CD4-positive, alpha-beta T cell treated with Interleukin-17A for 4 hours (primary cell): ENCODE measurements at places on chromosomes 16 and 17.

GRCh38 chr16:86919578-86920305 lies 341.4 kb downstream of the FOXL1 start:
- no peak for DNase-seq

DNA sequence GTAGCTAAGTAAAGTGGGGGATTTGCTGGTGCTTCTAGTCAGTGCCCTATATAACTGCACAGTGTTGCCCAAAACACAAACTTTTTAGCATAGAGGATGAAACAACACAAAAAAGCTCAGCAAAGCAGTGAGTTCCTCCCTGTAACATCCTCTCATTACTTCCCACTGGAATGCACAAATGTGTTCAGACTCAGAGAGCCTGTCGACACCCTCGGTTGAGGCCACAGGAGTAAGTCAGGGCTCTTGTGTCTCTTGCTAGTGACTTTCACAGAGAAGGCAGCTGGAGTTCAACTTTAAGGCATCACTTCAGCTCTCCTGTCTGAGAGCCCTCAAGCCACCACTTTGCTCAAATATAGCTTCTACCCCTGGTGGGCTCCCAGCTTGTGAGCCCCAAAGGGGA lies 107.2 kb upstream of the NETO2 start:
- no peak for DNase-seq

DNA sequence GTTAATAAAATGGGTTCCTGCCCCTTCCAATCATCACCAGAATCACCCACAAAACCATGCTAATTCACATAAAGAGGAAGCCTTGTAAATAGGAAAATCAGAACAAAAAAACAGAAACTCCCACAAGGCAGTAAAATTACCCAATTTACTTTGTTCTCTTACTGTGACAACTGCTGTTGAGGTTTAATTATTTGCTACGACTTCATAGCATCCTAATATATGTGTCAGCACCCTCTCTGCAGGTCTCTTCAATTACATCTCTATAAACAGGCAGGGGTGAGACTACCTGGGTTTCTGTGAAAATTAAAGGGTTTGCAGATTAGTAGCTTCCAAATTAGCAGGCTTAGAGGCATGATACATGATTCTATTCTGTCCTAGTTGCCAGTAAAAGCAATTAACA lies 2.7 kb downstream of the WDR59 start:
- no peak for DNase-seq

GRCh38 chr16:20141956-20142355 lies 68.3 kb upstream of the GPR139 start:
- no peak for DNase-seq

DNA sequence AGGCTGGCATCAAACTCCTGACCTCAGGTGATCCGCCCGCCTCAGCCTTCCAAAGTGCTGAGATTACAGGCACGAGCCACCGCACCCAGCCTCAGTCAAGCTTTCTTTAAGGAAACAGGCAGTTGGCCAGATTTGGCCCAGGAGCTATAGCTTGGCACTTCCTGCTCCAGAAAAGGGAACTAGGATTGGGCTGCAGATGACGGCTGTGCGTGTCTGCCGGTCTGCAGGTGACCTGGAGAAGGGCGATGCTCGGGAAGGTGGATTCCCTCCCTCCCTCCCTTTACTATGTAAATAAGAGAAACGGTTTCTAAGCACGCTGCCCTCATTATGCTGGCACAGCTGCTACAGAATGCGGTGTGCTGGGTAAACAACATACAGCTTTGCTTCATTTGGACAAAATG lies 215.9 kb downstream of the RPTOR start:
- peak; percentile 42 for DNase-seq

DNA sequence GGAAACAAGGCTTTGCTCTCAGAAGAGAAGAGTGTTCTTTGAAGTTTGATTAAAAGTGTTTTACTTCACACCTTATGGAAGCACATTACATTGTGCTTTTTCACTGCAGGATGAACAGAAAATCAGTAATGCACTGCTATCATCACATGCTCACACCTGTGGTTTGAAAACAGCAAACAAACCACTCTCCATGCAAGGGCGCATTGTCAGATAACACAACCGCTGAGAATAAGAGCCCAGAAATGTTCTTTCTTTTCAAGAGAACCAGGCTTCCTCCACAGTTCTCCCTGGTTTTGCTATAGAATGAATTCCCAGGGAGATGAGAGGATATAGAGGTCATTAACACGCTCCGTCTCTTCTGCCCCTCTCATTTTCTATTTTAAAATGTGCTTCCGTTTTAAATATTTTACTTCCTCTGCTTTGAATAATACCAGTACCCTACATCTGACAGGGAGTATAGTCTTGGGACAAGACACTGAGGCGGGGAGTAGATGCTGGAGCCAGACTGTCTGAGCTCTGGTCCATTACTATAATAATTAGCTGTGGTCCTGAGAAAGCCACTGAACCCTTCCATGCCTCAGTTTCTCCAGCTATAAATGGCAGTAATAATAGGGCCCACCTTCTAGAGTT lies 71.6 kb downstream of the CDK5R1 start:
- DNase-seq: no peak

GRCh38 chr17:66580184-66580955 lies 254.5 kb upstream of the CACNG5 start:
- no peak for DNase-seq

DNA sequence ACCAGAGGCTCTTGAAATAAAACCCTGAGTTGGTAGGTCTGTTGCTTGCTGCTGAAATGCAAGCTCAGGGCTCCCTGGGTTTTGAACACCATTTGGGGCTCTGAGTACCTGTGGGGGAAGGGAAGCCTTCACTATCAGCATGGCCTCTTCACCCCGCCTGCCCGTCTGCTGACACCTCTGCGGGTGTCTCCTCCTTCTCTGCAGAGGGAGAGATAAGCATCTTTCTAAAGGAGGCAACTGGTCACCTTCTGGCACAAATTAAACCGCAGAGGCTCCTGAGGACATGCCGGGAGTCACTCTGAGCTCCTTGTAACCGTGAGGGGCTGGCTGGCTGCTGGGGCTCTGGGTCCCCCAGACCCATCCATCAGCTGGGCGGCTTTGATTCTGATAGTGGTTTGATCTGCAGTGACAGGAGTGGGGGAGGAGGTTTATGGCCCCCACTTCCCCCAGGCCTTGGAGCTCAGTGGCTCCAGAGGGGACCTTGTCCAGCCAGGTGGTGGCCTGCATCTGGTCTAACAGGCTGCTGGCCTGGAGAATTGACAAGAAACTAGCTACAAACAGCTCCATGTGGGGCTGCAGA lies 123.5 kb downstream of the IRF8 start:
- no peak for DNase-seq

GRCh38 chr17:15414532-15415306 lies 52.7 kb downstream of the CDRT4 start:
- no peak for DNase-seq

DNA sequence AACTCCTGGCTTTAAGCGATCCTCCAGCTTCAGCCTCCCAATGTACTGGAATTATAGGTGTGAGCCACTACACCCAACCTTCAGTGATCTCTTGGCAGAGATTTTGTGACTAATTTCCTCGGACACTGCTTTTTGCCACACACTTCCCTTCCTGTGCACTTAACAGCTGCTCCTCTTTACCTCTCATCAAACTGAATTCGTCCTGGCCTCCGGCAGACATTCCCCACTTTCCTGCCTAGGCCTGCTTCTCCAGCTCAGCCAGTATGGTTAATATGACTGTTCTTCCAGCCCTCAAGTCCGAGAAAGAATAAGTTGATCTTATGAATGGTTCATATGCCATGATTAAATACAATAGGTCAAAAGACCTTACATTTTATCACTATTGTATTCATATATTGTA lies 69.0 kb upstream of the MTMR4 start:
- no peak for DNase-seq

- DNase-seq: peak; percentile 24
Observed at GRCh38 chr17:75153780-75154194, 525 bp downstream of the JPT1 start.

- no peak for DNase-seq
Observed at GRCh38 chr16:1509307-1510221, 16.4 kb downstream of the TELO2 start.

GRCh38 chr17:4147751-4148310 lies 4.8 kb downstream of the CYB5D2 start:
- DNase-seq: no peak

- no peak for DNase-seq
Observed at GRCh38 chr16:259226-259625, 16.5 kb downstream of the RGS11 start.

- no peak for DNase-seq
Observed at GRCh38 chr17:37130984-37131446, 182.3 kb downstream of the AATF start.

- DNase-seq: no peak
Observed at GRCh38 chr17:76521262-76521661, 16.2 kb downstream of the CYGB start.

DNA sequence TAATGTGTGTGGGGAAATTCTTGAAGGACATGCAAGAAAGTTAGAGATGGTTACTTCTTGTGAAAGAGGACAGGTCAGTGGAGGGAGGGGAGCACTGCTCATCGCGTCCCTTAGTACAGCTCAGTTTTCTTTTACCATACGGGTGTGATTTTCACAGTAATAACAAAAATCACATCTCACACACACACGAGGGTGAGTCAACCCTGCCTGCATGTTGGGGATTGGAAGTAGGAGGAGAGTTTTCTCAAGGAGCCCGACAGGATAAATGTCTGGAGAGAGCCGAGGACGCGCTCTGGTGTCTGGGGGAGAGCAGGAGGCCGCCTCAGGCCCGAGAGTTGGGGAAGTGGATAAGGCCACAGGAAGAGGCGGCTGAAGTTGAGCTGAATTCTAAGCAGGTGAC lies 16.4 kb downstream of the PLCD3 start:
- DNase-seq: no peak

DNA sequence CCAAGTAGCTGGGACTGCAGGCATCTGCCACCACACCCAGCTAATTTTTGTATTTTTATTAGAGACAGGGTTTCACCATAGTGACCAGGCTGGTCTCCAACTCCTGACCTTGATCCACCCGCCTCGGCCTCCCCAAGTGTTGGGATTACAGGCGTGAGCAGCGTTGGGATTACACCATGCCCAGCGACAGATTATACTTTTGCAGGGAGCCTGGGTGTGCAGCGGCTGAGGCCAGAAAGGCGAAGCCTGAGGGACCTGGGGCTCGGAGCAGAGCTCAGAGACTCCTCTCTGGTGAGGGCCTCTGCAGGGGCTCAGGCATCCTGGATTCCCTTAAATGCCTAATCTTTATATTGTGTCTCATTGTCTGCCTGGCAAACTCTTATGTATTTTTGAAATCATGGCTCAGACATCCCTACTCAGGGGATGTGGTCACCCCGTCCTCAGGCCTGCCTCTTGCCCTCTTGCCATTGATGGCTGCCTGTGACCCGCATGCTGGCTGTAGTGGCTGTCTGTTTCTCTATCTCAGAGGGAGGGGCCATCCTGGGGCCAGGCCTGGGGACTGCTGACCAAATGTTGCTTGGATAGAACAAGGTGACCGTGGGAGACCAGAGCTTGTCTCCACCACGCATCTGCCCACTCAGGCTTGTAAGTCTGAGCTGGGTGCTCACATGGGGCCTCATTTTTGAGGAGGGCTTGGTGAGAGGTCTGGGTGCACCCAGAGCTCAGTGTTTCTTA lies 42.6 kb downstream of the B9D1 start:
- no peak for DNase-seq

- peak; percentile 79 for DNase-seq
Observed at GRCh38 chr17:80991645-80992076, at the start of gene CHMP6. Gene CHMP6, plus strand, starts transcription at chr17:80991841. Its CDS starts 78 bp downstream, at chr17:80991919.

DNA sequence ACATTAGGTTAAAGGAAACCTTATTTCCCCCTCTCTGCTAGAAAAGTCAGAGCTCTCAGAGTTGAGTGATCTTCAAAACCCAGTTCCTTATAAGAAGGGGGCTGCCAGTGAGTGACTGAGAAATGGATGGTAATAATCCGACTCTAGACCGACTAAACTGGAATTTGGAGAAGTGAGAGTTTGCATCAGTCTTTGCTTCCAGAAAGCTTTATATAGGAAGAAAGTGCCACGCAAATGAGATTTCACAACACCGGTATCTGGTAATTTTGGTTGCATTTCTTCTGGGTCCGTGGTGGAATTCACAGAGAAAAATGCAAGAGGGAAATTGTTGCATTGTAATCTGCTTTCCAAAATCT lies 271.4 kb downstream of the MAF start:
- DNase-seq: no peak

GRCh38 chr17:80847496-80848230 lies 144.0 kb upstream of the CHMP6 start:
- DNase-seq: peak; percentile 84
